Right renal pelvis (tissue), 4 donors: ENCODE measurements at places on chromosomes 16 and 17.

GRCh38 chr16:79098907-79099306 lies 501.6 kb downstream of the MAF start:
- DNase-seq, result no peak

DNA sequence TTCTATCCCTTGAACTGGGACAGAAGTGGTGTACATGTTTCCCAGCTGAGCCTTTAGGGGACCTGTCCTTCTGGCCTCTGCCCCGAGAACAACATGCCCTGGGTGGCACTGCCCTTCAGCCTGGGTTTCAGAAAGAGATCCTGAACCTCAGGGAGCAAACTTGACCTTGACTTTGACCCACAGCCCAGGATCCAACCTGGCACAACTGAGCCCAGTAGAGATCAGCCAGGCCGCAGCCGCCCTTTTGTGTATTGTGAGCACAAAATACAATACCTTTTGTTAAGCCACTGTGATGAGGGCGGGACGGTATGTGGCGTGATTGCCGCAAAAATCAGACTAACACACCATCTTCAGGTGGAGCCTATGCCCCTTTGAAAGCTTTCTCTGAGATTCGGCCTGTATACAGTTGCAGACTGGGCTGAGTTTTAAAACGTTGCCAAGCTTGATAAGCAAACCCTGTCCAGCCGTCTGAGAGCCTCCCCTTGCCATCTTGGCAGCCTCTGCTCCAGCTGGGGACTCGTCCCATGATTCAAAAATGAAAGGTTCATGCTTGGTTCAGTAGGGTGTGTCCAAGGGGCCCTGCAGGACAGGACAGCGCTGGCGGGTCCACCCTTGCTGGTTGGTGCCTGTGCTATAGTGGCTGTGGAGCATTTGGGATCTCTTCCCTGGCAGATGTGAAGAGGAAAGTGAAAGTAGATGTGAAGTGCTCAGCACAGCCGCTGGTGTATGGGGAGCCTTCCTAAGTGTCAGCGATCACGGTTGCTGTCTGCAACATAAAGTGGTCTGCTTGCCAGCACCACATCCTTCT lies 40.3 kb downstream of the FOXL1 start:
- no peak for DNase-seq

DNA sequence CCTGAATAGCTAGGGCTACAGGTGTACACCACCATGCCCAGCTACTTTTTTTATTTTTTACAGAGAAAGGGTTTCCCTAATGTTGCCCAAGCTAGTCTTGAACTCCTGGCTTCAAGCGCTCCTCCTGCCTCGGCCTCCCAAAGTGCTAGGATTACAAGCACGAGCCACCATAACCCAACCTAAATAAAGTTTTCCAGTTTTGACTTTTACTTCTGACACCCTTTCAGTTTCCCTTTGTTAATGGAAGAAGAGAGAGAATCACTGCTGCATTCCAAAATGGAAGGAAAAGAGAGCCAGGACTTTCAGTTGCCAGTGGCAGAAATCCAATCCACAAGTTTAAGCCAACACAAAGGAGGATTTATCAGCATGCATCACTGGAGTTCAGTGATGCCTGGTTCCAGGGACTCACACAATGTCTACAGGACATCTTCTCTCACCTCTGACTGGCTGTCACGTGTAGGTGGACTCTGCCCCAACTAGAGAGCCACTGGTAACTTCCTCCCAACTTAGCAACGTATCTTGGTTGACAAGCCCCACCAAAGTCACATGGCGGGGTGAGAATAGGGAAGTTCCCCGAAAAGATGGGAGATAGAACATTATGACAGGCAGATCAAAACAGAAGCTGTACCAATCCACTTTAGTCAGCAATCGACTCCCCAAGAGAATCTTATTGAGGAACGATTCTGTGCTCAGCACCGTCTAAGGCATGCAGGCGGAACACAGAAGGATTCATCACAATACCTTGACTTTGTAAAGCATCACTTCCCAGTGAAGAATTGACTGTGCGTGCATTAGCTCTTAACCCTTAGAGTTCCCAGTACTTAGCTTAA lies 46.5 kb downstream of the GAS7 start:
- no peak for DNase-seq

- DNase-seq, result no peak
Measured at GRCh38 chr17:45385331-45385997, 47.2 kb downstream of the ARHGAP27 start.

- DNase-seq, result no peak
Measured at GRCh38 chr17:74861662-74862107, 2.0 kb upstream of the GRIN2C start.
